ENCODE measurements at places on chromosomes 11 and 22.
A peak's percentile ranks its signal among the peaks of the same experiment; 100 is the strongest.

GRCh38 chr11:6968816-6969215 is 42.6 kb downstream of the ZNF215 start:
- no peak for DNase-seq

DNA sequence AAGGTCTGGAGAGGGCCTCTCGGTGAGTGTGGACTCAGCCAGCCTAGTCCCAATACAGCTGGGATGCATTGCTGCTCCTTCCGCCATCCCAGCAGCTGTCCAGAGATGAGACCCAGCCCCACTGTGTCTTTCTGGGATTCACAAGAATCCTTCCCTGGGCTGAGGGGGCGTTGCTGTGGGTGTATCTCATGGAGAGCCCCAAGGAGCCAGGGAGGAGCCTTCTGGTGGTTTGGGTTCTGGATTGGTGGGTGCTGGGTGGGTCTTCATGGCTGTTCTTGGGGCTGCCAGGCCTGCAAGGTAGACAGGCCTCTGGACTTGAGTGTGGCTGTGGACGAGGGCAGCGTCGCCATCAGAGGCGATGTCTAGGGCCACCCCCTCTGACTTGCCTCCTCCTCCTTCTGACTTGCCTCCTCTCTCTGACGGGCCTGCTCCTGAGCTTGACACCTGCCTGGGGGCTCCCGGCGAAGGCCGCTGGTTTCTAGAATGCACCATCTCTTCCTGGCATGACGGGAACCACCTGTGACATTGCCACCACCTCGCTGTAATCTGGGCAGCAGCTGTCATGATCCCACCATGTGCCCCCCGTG is 17.2 kb downstream of the KCNQ1 start:
- DNase-seq, result no peak

DNA sequence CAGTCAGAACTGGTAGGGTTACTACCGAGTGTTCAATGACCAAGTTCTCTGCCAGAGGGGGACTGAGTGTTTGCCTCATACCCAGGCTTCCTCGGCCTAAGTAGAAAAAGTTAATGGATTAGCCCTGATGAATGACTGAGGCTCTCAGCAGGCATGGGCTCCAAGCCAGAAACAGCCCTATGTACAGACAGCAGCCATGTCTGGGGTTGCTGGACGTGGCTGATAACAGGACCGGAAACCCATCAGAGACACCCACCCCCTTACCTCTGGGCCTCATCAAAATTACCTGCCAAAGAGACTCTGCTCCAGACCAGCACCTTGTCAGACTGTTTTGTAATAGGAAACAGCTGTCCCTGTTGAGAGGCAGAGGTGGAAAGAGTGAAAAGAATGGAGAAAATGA is 351.4 kb downstream of the ETS1 start:
- no peak for DNase-seq

- DNase-seq, result no peak
These were observed 29.5 kb upstream of the FTH1 start for GRCh38 chr11:61996933-61997332.

- no peak for DNase-seq
These were observed 1005.6 kb downstream of the TBC1D22A start for GRCh38 chr22:47768027-47768426.

DNA sequence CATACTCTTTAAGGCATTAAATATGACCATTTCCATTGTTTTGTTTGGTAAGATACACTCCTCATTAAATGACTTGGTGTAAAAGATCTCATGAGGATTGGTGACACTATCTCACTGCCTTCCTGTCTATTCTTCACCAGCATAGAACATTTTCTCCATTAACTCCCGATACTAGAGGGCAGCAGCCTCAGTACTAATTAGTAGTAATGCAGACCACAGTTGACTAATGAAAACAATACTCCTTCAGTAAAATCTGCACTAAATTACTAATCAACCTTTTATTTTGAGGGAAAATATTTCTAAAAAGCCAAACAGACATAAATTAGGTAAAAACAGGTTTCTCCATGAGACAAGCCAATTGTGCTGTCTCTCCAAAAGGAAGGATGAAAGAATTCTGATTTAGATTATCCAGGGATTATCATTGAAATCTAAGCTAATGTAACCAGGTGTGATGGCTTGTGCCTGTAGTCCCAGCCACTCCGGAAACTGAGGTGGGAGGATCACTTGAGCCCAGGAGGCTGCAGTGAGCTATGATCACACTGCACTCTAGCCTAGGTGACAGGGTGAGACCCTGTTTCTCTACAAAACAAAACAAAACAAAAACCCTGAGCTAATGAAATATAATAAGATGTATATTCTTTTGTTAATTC is 9.4 kb downstream of the PGM2L1 start:
- peak; percentile 58 for DNase-seq

- DNase-seq, result no peak
These were observed 104.1 kb downstream of the ETS1 start for GRCh38 chr11:128483211-128483788.

DNA sequence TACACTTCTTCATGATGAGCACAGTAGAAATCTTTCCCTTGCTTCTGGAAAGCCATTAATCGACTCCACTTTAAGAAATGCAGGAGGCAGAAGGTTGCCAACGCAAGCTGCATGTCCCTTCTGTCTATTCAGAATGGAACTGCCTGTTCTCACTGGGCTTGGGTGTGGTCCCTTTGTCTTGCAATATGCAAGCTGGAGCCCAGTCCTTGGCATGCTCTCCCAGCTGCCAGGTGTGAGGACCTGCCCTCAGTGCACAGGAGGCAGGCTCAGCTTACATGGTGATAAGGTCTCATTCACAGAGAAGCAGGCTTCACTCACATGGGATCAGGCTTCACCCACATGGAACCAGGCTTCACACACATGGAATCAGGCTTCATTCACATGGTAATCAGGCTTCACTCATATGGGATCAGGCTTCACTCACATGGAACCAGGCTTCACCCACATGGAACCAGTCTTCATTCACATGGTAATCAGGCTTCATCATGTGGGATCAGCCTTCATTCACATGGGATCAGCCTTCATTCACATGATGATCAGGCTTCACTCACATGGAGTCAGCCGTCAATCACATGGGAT is 59.2 kb upstream of the USP47 start:
- DNase-seq, result no peak

DNA sequence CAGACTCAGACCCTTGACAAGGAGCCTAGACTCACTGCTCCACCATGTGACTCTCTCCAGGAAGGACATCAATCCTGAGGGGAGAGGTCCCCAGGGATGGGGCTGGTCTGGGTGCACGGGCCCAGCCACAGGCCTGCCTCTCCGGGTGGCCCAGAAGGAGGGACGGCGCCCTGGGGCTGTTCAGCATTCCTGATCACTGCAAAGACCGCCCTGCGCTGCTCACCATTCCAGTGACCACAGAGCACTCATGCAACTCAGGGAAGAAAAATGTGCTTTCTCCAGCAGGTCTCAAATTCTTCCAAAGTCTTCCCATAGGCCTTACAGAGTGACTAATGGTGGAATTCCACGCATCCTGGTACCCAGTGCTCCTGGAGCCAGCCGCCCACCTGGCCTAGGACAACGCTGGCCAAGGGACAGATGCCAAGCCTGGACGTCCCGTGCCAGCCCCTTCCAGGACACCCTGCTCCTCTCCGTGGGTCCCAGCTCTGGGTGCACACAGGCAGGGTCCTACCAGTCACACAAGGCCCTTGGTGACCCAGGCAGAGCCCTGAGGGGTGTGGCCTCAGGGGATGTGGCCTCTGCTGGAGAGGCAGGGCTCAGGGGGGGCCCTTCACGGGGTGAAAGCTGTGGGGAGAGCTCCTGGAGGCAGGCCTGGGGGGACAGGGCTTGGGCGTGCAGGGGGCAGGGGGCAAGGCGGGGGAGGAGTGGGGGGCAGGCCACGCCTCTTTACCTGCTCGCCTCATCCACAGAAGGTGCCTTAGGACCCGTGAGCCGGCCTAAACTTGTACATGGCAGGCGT is 178.8 kb downstream of the IGLL1 start:
- no peak for DNase-seq

GRCh38 chr11:3876613-3877012 is 21.1 kb downstream of the STIM1 start:
- no peak for DNase-seq

DNA sequence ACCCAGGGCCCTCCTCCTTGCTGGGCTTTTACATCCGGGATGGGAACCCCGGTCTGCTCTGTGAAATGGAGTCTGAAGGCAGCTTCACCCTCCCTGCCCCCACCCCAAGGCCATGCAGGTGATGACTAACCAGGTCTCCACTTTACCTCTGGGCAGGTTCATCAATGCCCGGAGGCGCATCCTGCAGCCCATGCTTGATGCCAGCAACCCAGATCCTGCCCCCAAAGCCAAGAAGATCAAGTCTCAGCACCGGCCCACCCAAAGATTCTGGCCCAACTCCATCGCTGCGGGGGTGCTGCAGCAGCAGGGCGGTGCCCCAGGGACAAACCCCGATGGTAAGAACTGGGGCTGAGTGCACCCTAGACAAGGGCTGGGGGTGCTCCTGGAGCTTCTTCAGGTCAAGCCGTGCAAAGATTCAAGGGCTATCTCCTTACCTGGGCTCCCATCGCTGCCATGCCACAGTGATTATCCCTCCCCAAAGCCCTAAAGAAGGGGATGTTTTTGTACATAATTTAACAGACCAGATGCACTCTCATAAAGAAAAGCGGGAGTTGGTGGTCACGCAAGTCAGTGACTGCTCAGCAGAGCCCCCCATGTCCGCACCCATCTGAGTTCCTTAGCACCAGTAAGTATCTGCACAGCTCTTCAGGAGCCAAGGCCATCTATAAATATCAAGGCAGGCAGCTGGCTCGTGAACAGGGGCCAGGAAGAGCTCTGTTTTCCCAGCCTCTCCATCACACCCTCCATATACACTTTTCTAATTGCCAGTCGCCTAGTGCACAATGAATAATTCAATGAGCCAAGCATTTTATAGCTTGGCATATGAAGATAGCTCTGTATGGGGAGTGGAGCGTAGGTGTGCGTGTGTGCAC is 66.0 kb downstream of the FEZ1 start:
- no peak for DNase-seq

- DNase-seq, result no peak
These were observed 14.4 kb downstream of the PRSS23 start for GRCh38 chr11:86814775-86815174.
